ENCODE measurements at places on chromosomes 4 and X. TPM values are rescaled to one million over a fixed set of nuclear protein-coding genes. Genes with fewer than 3 reads are reported as not detected.

The LIMCH1 gene
- total RNA-seq: 177 TPM

The CFAP299 gene
- total RNA-seq: not detected

The FAM47E gene
- total RNA-seq: 2.4 TPM

The MAGEA11 gene
- not detected for total RNA-seq

The DMRTC1 gene
- total RNA-seq: not detected

GRCh38 chr4:126306152-126306869 lies 991.6 kb downstream of the FAT4 start:
- DNase-seq: no peak

- no peak for DNase-seq
These were observed 47.5 kb upstream of the GALNT7 start for GRCh38 chr4:173121076-173121561.

DNA sequence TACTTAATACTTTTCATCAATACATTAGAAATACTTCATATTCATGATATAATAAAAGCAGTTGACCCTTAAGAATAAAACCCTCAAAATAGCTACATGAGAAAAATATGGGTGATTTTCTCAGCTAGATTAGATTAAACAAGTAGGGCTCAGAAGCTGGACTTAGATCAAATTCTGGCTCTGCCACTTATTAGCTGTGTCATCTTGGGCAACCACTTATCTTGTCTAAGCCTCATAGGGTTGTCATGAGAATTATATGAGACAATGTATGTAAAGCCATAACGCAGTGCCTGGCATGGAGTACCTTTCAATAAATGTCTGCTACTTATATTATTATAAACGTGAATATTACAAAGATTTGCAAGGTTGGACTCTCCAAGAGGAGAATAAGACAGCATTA lies 84.3 kb upstream of the PGRMC2 start:
- DNase-seq: no peak
